Fibroblast of the conjunctiva (primary cell): ENCODE measurements at places on chromosomes 7 and 10.

GRCh38 chr7:154575497-154575896 lies 427.4 kb downstream of the PAXIP1 start:
- DNase-seq = no peak

DNA sequence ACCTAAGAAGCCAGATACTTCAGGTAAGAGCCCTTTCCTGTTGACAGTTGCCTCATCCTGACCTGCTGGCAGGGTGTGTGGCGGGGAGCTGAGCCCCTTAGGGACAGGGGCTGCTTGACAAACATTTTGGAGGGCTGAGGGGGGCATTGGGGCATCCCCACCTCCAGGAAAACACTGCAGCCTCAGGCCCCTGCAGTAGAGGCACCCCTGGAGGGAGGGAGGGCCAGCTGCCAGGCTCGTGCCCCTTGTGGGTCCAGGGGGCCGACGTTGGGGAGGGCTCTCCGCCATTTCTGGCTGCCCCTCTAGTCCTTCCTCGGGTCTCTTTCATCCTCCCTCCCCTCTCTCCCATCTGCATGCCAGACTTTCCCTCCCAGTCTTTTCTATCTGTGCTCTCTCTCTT lies 177.3 kb downstream of the RPS24 start:
- no peak for DNase-seq

GRCh38 chr10:103504181-103504783 lies 10.8 kb downstream of the NEURL1 start:
- peak; percentile 76 for DNase-seq

DNA sequence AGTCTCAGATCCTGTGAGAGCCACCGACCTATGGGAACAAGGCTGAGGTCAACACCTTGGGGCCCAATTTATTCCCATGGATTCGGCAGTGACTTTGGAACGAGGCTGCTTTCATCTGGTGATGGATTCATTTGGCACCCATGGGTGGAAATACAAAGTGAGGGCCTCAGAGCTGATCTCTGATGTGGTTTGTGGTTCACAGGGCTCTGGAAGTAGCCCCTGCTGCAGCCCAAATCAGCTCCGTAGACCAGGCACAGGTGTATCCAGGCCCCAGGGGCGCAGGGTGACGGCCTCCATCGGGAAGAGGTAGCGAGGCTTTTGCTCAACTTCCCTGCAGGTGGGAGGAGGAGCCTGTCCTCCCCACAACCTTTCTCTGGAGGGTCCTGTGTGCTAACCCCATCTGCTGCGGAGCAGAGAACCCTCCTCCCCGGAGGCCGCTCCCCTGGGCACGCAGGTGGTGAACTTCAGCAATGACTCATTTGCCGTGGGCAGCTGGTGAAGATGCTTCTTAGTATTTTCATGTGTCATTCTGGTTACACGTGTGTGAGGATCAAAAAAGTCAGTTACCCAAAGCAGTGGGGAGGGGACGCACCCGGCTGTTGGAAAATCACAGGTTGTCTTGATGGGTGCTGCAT lies 7.5 kb upstream of the JAKMIP3 start:
- no peak for DNase-seq

- DNase-seq = no peak
These were observed 36.6 kb downstream of the POR start for GRCh38 chr7:75951506-75951905.

DNA sequence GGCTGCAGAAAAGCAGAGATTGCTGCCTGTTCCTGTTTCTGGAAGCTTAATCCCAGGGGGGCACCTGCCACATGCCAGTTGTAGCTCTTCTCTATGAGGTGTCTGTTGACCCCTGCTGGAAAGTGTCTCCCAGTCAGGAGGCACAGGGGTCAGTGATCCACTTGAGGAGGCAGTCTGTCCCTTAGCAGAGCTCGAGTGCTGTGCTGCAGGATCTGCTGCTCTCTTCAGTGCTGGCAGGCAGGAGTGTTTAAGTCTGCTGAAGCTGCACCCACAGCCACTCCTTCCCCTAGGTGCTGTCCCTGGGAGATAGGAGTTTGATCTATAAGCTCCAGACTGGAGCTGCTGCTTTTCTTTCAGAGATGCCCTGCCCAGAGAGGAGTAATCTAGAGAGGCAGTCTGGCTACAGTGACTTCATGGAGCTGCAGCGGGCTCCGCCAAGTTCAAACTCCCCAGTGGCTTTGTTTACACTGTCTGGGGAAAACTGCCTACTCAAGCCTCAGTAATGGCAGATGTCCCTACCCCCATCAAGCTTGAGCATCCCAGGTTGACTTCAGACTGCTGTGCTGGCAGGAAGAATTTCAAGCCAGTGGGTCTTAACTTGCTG lies 57.6 kb upstream of the CROT start:
- DNase-seq = no peak

DNA sequence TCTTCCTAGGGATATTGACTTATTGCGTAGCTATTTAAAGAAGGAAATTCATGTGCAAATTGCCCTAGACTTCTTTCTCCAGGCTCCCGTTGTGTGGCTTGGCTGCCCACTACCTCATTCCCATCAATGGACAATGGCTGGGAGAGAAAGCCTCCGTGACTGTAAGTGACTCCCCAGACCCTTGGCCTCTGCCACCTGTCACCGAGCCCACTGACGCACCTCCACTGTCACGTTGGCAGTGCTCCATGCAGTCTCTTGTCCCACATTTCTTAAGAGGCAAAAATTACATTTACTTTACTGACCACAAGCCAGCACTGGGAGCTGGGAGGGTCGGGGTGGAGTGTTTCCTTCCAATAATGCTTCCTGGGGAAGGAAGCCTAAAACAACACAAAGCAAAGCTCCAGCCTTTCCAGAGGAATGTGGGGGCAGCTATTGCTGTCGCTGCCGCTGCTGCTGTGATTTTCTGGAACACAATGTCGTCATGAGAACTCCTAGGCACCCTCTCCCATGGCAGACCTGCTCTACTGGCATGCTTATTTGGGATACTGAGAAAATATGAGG lies 89.7 kb upstream of the STEAP1B start:
- no peak for DNase-seq

DNA sequence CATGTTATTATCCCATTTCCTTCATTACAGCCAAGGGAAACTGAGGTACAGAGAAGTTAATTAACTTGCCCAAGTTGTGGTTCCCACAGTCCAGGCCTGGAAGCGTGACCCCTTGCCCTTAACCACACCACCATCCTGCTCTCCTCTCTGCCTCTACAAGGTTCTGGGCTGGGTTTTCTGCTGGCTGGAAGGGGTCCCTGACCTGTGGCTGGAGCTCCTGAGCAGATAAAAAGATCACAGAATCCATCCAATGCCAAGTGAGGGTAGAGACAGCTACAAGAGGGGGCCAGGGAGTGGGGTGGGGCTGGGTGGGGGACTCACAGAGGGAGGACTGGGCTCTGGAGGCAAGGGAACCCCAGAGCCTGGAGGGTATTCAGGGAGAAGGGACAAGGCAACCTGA lies 9.7 kb downstream of the ASB10 start:
- DNase-seq = no peak

GRCh38 chr7:39816462-39817060 lies 133.5 kb upstream of the CDK13 start:
- DNase-seq = no peak

GRCh38 chr10:33655165-33655815 lies 320.8 kb upstream of the NRP1 start:
- no peak for DNase-seq

DNA sequence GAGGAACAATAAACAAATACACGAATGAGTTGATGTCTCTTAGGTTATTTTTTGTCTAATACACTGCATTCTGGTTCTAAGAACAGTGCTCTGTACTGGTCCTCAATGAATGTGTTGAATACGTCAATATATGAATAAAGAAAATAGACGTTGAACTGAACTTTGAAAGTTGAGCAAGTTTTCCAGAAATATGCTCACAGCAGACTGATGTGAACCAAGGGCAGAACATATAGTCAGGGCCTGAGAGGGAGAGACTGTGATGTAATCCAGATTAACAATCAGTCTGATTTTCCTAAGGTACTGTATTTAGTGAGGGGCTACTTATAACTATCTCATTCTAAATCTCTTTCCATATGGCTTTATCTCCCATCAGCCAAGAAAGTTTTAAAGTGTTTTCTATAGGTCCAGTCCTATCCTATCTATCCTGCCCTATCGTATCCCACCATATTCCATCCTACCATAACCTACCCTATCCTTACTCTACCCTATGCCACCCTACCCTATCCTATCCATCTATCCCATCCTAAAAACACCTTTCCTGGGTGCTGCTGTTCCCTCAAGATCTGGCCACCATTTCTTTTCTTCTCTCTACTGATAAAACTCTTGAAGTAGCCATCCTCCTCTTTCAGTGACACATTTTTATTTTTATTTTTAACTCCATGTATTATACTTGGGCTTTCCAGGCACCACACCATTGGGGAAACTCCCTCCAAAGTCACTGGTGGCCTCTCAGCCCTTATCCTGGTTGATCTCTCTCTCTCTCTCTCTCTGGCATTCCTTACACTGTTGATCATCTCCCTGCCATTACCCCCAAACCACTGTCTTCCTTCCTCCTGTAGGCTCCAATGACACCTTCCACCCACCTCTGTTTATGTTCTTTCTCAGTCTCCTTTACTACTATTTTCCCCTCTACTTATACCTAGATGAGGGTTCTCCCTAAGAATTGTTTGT lies 212.3 kb upstream of the SLC26A5 start:
- DNase-seq = no peak

- DNase-seq = no peak
These were observed 67.4 kb downstream of the ZNF438 start for GRCh38 chr10:30963992-30964930.

GRCh38 chr7:139396323-139396951 lies 36.7 kb downstream of the LUC7L2 start:
- DNase-seq = no peak

DNA sequence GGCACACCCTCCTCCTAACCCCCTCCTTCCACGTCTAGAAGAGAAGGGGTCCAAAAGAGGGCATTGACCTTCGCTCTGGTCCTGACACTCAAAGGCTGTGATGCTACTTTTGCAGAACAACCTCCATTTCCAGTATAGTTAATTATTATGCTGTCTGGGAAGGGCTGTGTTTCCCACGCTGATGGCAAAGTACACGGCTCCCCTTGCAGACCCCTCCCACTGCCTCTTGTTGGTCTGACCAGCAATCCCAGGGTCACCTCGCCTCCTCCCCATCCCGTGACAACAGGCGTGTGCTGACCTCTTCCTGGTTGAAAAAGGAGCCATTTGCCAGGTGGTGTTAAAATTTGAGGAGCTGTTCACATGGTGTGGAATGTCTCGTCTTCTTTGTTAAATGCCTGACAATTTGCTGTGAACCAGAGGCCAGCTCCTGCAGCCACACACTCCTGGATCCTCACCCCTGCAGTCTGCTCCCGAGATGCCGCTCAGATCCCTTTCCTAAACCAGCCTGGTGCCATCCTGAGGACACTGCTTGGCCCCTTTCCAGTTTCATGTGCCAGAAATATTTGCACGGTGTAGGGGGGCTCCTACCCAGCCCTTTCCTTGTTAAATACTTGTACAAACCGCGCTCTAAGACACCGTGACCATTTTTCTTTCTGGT lies 321.7 kb downstream of the WDR37 start:
- DNase-seq = no peak

DNA sequence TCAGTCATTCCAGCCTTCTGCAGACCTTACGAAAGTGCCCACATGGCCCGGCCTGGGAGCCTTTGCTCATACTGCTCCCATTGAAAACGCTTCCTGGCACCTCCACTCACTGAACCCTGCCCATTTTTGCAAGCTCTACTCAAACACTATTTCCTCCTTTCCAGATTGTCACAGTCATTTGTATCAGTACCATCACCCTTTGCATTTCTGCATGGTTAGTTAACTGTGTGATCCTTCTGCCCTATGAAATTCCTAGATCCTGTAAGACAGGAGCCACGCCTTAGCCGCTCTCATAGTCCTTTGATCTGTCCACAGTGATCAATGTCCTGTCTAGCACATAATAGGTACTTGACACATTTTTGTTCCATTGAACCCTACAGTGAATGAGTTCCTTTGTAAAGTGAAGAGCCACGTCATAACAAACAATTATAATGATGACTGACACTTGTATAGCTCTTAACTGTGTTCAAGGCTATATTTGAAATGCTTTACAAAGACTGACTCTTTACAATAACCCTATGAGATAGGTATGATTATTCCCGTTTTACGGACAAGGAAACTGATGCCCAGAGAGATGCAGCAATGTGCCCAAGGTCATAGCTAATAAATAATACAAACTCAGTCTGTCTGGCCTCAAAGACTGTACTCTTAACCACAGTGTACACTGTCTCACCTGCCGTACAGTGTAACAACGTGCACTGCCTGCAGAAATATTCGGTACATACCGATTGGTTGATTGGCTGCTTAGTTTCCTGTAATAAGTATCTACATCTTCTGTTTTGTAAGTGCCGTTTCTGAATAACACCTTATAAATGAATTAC lies 16.6 kb upstream of the ITIH2 start:
- DNase-seq = no peak

- peak; percentile 17 for DNase-seq
These were observed 217.0 kb upstream of the CTBP2 start for GRCh38 chr10:125377368-125377767.

DNA sequence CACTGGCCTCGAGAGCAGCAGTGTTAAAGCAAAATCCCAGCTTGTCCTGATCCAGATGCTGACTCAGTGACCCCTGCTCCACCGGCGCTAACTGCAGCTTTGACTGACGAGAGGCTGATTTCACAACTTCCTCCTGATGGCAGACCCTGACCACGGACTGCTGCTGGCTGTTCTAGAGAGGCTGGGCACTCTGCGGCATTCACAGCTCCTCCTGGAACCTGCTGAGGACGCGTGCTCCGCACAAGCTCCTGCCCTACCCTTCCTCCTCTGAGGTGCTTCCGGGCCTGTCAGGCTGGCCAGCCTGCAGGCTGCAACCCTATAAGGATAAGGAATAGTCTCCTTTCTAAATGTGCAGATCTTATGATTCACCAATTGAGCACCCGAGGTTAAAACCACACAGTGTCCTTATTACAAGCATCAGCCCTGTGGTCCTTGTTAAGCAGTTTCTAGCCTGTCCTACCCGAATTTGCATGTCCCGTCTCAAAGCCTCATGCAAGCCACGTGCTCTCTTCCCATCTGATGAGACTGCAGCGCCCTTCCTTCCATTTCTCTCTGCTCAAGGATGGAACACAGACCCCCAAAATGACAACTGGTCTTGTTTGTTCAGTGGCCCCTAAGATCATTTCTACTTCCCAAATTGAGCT lies 35.5 kb upstream of the NCAPG2 start:
- peak; percentile 74 for DNase-seq

GRCh38 chr10:11180228-11180627 lies 162.6 kb downstream of the CELF2 start:
- DNase-seq = no peak

GRCh38 chr10:116098411-116099022 lies 174.5 kb downstream of the GFRA1 start:
- no peak for DNase-seq

GRCh38 chr10:3180355-3181025 lies 7.9 kb upstream of the PITRM1 start:
- DNase-seq = no peak

GRCh38 chr7:2495418-2496299 lies 19.5 kb upstream of the GRIFIN start:
- DNase-seq = no peak

- DNase-seq = no peak
These were observed 90.2 kb upstream of the STEAP4 start for GRCh38 chr7:88396948-88397322.

DNA sequence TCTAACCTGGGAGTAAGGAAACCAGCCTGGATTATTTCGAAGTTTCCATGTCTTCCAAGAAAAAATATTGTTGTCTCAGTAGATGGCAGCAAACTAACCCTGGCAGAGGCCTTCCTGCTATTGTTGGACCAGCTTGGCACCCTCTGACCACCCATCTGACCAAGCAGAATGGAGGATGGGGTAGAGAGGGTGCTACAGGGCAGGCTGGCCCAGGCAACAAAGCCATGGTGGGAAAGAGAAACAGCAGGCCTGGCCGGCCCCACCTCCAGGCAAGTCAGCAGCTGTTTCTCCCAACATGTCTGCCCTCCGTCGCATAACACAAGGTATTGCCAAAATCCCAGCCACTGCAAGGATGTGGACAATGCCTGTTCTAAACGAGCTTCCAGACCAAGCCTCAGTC lies 95.0 kb downstream of the FAM53B start:
- DNase-seq = no peak
